ENCODE measurements at places on chromosomes 7 and 10.

- no peak for DNase-seq
These were observed 107.4 kb upstream of the GLCCI1 start for GRCh38 chr7:7861211-7861633.

GRCh38 chr10:75375838-75376237 lies 25.7 kb downstream of the ZNF503 start:
- DNase-seq: no peak

- DNase-seq: no peak
These were observed 276.2 kb downstream of the USP6NL start for GRCh38 chr10:11335167-11335652.

- DNase-seq: no peak
These were observed 124.7 kb upstream of the SDK1 start for GRCh38 chr7:3176112-3177000.

DNA sequence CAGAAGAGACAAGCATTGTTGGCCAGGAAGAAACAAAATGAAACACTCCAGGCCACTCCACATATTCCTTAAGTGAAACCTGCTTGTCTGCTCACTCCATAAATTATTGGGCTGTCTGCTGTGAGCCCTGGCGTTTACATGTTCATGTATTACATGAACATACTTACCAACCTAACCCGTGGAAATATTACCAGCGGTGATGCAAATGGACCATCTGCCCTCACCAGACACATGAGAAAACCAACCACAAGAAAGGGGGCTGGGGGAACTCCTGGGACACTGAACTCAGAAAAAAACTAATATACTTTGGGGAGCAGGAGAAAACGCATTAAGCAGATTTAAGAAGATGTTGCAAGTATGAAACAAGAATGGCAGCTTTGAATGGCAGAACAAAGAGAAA lies 731.2 kb upstream of the IGFBP3 start:
- DNase-seq: no peak

DNA sequence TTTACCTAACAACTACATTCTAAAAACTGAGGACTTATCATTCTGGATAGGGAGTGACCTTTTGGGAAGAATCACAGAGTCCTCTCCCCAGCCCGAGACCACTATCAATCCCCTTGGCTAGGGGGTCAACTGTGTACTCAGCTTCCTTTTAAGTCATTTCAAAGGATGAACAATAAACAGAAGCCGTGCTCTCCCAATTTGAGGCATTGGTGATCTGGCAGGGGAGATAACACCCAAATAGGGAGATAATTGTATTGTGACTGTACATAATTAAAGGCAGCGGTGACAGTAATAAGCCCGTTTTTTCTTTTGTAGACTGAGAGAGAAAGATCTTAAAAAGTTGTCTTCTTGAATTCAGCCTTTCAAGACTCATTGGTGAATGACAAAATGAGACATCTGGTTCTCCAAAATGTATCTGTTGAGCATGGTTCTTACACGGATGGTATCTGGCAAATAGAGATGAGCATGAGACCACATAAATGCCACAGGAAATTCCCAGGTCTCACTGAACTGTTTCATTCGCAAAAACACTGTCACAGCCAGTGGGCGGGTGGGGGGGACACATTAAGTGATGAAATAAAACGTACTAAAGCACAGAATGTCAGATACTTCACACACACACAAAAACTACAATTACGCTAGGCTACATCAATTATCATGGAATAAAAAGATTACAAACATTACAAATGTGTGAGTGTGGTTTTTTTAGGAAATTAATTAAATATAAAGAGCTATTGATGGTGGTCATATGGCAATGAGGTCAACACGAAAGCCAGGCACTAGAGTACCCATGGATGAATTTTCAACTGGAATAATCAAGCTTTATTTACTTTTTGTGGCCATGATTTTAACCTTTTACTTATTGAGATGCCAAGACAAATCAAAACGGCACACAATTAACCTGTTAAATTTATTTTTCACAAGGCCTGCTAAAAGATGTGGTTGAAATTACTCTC lies 108.4 kb downstream of the HIPK2 start:
- DNase-seq: peak; percentile 13

DNA sequence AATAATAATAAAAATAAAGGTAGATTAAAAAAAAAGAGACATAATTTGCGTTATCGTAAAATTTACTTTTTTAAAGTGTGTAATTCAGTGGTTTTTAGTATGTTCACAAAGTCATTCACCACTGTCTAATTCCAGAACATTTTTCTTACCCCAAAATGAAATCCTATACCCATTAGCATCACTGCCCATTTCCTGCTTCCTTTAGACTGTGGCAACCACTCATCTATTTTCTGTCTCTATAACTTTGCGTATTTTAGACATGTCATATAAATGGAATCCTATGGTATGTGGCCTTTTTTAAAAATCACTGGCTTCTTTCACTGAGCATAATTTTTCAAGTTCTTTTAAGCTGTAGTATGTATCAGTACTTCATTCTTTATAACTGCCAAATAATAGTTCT lies 53.6 kb downstream of the KAT6B start:
- no peak for DNase-seq

- DNase-seq: no peak
These were observed 498.6 kb downstream of the SH2D4B start for GRCh38 chr10:81036257-81036656.

- DNase-seq: no peak
These were observed 5.7 kb upstream of the GDI2 start for GRCh38 chr10:5818894-5819293.

GRCh38 chr10:103367782-103368518 lies at the start of gene TAF5:
TAF5 (plus strand) TSS chr10:103367976; CDS start chr10:103367990, 14 bp downstream.
- DNase-seq: peak; percentile 91

DNA sequence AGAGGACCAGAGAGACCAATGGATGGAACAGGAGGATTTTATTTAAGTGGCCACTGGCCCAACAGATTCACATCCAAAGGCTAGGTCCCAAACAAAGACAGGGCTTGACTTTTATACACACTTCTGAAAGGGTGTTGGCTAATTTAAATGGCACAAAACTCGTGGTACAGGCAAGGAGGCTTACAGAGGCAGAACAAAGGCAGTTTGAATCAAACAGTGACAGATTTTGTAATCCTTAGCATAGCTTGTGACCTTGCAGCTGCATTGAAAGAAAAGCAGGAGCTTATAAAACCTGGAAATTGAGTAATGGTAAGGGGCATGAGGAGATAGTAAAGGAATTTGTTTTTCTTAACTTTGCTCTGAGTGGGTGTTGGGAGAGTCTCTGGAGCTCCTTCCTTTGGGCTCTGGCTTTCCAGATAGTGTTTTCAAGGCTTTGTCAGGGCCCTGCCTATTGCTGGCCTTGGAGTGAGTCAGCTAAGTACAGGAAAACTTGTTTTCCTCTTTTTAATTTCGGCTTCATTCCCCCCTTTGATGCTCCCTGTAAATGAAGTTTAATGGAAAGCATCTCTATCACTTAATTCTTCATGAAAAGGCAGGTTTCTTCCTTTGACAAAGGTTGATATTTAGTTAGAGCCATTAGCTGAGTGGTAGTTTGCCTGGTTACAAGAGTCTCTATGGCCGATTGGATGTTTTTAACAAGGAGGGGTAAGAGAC lies 96.9 kb downstream of the TRIM24 start:
- no peak for DNase-seq
